Fibroblast of mammary gland (primary cell): ENCODE measurements at places on chromosomes 1 and 21.

DNA sequence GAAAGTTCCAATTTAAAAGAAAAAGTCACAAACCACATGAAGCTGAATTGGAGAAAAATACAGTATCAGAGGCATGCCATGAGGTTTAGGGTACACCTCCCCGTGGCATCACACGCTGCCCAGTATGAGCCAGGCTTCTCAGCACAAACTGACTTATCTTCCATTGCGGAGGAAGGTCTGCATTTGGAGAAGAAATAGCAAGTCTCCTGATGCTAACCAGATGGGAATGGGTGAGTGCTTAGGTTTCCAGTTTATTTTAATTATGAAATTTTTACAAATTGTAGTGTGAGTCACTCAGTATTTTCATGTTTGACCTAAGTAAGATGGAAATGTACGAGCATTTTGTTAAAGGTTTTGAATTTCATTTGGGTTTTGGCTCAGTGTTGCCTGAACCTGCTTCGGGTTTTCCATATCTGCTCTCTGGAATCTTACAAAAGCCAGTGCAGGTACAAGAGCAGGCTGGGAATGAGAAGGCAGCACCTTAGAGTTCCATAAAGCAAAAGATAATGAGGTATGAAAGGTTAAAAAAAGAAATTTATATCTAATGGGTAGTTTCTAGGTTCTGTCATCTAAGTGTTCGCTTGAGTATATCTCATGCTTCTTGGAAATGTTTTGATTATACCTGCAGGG is 213.9 kb downstream of the PATJ start:
- no peak for DNase-seq

DNA sequence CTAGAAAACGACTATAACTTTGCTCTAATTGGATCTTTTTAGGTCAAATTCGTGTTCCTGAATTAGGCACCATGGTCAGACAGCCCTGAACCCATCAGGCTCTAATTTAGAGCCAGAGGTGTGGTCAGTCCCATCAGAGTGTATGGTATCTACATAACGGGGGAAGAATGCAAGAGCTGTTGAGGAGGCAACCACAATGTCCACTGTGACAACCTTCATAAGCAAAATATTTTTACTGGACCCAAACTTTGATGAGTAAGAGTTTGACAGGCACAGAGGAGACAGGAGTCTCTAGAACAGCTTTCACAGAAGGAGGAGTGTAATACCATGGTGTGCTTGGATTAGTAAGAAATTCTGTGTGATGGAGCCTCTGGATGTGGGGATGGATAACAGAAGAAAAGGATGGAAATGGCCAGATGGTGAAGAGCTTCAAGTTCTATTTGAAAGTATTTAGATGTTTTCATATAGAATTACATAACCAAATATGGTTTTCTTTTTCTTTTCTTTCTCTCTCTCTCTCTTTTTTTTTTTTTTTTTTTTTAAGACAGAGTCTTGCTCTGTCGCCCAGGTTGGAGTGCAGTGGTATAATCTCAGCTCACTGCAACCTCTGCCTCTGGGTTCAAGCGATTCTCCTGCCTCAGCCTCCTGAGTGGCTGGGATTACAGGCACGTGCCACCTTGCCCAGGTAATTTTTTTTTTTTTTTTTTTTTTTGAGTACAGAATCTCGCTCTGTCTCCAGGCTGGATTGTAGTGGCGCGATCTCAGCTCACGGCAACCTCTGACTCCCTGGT is 24.9 kb downstream of the UBE2U start:
- DNase-seq, result peak; percentile 81

- peak; percentile 86 for DNase-seq
These were observed 129.2 kb downstream of the PTPN14 start for GRCh38 chr1:214422137-214422671.

- DNase-seq, result no peak
These were observed 173.3 kb downstream of the RWDD3 start for GRCh38 chr1:95407131-95407885.
